DMS153 (cell line): ENCODE measurements at places on chromosomes 6 and 20.

DNA sequence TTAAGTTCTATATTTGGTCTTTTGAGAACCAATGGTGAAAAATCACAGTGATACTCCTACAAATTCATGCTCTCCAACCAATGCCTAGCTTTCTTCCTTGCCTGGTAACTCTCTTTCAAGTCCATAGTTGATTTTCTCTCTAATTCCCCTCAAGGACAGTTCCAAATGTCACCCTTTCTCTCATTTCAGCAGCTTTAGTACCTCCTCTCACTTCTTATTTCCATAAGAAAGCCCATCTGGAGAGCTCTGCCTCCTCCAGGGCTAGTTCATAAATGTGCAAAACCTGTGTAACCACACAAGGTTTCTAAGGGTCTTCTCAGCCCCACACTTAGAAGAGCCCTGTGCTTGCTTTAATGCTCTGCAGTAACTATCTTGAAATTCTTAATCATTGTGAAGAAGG lies 155.4 kb upstream of the PLCB4 start:
- DNase-seq = no peak

- no peak for DNase-seq
These were observed at the start of gene HLA-DQA2 for GRCh38 chr6:32741031-32741960. Gene HLA-DQA2 (plus strand): TSS chr6:32741391. CDS start chr6:32741444, 53 bp downstream.

DNA sequence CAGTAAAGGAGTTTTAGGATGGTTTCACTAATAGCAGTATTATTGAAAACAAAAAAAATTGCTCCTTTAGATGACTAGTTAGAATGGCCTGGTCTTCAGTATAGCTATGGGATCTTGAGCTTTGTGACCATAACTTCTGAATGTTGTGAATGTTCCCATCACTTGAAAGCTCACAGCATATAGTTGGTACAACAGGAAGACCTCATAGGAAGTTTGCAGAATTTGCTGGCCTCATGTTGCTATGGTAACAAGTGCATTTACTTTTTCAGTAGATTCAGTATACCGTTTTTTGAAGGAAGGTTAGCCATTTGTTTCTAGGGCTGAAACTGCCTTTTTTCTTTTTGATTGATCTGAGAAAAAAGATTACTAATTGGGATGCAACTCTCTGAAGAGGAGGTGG lies 8.3 kb downstream of the PHF3 start:
- DNase-seq = no peak

DNA sequence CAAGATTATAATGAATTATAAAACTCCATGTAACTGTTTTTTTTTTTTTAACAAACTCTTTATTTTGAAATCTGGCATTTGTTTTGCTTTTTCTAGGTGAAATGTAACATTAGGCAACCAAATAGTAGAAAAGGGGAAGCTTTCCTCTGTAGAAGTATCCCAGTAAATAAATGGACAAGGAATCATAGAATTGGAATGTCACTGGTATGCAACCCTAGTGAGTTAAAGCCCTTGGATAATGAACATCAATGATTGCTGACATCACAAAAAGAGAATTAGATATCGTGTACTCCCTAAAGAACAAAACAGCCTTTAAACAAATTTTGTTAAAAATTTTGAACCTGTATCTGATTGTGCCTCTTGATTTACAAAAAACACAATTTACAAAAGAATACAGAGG lies 93.9 kb upstream of the OGFRL1 start:
- DNase-seq = no peak

DNA sequence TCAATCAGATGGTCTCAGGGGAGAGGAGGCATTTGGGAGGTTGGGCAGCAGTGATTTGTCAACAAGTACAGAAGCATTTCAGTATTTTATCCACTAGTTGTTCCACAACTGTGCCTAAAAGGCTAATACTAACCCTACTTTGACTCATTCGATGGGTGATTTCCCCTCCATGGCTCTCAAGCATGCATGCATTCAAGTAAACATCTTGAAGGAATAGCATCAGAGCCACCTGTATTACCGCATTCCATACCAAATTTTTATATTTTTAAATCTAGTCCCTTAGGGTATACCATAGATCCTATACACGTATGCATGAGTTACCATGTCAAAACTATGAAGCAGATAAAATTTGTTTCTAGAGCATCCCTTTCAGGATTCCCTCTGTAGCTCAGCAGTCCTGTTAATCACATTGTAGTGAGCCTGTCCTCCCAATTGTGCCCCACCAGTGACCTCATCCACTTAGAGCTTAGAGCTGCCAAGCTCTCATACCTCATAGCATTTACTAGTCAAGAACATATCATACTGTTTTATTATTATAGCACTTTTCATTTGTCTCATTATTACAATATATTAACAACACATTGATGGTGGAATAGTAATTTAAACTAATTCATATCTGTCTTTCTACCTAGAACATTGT lies 213.8 kb downstream of the LAMA2 start:
- no peak for DNase-seq

DNA sequence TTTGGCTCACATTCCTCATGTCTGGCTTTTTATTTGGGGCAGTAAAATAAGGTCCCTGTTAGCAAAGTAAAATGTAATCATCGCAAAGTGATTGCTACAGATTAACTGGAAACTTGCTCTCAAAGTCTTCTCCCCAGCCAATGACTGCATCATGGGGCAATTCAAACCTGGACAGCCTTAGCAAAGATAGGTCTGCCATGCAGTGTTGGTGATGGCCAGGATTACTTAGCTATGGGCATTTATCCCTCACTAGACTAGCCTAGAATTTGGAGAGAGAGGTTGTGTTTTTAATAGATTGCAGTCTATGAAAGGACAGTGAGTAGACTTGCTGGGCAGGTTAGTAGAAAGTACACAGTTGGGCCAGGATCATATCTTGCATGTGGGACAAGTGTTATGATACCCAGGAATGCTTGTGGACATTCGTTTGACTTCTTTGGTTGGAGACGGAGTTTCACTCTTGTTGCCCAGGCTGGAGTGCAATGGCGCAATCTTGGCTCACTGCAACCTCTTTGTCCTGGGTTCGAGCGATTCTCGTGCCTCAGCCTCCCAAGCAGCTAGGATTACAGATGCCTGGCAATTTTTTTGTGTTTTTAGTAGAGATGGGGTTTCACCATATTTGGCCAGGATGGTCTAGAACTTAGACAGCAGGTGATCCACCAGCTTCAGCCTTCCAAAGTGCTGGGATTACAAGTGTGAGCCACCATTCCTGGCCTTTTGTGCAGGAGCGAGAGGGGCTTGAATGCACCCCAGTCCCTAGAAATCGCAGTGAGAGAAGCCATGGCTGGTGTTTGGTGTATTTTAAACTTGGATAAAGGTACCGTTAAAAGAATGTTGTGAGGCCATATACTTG lies 3.4 kb downstream of the RPS12 start:
- no peak for DNase-seq

GRCh38 chr6:143536461-143536865 lies 24.9 kb upstream of the FUCA2 start:
- peak; percentile 5 for DNase-seq

DNA sequence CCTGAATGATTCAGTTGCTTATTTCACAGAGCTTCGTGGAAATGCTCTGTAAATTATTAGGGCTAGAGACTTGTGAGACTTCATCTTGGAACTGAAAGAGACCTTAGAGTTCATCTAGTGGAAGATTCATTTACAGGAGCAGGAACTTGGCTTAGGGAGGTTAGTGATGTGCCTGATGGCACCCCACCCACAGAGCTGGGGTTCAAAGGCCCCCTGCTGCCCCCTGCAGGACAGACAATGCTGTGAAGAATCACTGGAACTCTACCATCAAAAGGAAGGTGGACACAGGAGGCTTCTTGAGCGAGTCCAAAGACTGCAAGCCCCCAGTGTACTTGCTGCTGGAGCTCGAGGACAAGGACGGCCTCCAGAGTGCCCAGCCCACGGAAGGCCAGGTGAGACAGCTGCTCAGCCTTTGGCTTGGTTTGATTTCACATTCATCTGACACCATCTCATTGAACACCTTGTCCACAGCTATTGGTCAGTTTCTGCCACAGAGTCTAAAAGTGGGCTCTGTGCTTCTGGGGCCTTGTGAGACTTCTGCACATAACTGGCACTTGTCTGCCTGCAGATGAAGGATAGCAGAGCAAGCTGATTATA lies 25.1 kb downstream of the MYBL2 start:
- DNase-seq = no peak

DNA sequence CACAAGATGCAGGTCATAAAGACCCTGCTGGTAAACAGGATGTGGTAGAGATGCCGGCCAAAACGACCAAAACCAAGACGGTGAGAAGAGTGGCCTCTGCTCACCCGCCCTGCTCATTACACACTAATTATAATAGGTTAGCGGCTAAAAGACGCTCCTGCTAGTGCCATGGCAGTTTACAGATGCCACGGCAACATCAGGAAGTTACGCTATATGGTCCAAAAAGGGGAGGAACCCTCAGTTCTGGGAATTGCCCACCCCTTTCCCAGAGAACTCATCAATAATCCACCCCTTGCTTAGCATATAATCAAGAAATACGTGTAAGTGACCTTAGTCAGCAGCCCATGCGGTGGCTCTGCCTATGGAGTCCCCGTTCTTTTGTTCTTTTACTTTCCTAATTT lies 17.6 kb downstream of the BHLHE23 start:
- DNase-seq = no peak

- DNase-seq = peak; percentile 90
These were observed 2.1 kb upstream of the MRGBP start for GRCh38 chr20:62794007-62794724.

DNA sequence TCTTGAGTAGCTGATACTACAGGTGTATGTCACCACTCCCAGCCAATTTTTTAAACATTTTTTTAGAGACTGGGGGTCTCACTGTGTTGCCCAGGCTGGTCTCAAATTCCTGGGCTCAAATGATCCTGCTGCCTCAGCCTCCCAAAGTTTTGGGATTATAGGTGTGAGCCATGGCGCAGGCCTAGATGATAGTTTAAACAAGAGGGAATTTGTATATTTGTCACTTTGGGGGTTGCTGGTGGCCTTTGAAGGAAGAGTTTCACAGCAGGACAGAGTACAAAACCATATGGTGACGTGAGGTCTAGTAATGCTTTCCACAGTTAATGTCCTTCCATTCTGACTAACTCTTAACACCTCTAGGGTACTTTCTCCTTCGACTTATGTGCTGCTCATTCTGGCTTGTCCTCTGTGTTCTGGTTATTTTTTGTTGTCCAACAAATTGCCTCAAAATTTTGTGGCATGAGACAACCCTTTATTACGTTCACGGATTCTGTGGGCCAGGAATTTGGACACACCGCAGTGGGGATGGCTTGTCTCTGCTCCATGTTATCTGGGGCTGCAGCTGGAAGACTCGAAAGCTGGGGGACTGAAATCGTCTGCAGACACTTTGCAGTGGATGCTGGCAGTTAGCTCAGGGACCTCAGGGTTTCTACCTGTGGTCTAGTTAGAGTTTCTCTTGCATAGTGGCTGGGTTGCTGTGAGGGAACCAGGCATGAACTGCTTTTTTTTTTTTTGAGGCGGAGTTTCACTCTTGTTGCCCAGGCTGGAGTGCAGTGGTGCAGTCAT lies 23.0 kb upstream of the IER3 start:
- DNase-seq = no peak

- no peak for DNase-seq
These were observed 37.7 kb upstream of the SYNCRIP start for GRCh38 chr6:85680388-85680787.

DNA sequence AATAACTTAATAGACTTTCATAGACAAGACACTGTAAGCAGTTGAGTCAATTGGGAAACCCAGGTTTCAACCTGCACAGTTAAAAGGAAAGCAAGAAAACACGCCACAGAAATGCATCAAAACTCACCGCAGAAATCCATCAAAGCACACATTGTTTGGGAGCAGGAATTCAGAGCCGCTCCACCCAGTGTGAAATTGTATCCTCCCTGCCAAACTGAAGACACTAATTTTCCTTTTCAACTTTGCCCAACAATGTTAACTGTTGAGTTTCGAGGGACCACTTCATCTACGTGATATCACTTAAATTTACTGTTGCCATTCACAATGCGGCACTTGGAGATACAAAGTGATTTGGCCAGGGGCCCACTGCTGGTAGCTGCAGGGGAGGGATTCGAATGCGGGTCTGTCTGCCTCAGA lies 92.7 kb downstream of the DACT2 start:
- DNase-seq = no peak

GRCh38 chr20:53104884-53105283 lies 132.7 kb downstream of the TSHZ2 start:
- DNase-seq = no peak

DNA sequence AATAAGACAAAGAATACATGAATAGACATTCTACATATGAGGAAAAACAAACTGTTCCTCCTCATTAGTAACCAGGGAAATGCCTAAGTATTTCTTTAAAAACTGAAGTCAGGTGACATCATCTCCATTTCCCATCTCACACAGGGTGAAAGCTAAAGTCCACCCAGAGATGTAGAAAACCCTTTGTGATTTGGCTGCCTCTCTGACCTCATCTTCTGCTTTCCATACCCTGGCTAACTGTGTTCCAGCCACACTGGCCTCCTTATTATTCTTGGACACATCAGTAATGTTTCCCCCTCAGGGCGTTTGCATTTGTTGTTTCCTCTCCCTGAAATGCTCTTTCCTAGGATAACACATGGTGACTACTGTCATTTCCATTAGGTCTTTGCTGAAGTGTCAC lies 40.4 kb downstream of the ESF1 start:
- no peak for DNase-seq

DNA sequence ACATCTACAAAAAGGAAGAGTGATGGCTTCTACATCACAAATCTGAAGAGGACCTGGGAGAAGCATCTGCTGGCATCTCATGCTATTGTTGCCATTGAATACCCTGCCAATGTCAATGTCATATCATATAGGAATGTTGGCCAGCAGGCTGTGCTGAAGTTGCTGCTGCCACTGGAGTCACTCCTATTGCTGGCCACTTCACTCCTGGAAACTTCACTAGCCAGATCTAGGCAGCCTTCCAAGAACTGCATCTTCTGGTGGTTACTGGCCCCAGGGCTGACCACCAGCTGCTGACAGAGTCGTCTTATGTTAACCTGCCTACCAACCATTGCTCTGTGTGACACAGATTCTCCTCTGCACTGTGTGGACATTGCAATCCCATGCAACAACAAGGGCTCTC lies 111.8 kb downstream of the PERP start:
- DNase-seq = no peak
